ENCODE measurements at places on chromosomes 2 and 18.

- no peak for DNase-seq
These were observed 65.5 kb downstream of the KCNE4 start for GRCh38 chr2:223117533-223117932.

GRCh38 chr2:150140777-150141176, 346.7 kb downstream of the RND3 start:
- no peak for DNase-seq

DNA sequence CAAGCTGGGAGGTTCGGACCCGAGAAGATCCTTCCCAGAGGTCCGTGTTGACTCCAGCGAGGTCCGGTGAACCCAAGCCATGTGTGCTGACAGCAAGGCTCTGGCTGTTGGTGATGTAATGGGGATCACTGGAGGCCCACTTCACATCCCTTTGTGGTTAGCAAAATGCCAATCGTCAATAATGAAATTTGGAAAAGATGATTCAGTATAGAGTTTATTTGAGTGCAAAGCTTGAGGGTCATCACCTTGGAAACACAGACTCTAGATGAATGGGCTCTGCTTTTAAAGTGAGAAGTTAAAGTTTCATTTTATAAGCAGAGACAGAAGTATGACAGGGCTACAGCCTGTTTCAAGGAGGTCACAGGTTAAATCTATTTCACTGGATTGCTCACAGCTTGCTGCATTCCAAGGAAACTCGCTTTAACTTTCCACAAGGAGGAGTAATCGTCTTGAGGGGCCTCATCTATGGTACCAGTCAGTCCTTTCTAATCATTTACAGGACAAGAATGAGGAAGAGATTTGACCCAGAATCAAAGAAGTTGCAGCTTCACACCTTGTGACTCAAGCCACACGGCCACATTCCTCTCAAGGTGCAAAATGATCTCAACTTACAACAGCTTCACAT, 140.5 kb downstream of the TPO start:
- peak; percentile 42 for DNase-seq

DNA sequence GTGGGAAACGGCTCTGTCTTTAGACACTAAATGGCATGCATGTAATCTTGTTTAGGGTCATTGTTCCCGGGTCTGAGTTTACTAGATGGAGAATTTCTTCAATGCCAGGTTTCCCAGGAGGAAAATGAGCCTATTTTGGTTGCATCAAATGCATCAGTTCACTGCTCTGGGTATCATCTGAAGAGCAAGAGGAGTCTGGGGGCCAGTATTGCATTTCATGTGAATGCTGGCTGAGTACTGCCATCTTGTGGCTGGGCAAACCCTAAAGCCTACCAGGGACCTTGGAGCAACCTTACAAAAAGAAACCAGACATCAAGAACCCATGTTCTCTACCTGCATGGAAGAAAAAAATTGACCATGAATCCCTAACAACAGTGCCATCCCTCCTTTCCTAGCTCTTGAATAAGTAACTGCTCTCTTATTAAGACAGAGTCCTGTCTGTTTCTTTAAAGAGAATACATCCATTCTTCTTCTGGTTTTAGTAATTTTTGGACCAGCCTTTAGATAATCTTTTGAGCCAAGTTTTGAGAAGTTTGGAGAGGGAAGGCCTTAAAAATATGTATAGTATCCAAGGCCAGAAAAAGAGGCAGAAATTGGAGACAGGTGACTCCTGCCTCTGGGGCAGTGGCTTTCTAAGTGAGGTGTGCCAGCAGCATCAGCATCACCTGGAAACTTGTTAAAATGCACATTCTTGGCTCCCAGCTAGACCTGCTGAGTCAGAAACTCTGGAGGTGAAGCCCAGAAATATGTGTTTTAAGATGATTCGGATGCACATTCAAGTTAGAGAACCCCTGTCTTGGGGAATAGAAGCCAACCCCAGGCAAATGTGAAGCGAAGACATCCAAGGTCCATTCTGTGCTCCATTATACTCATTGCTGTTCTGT, 261.0 kb upstream of the CXCR4 start:
- peak; percentile 86 for DNase-seq

DNA sequence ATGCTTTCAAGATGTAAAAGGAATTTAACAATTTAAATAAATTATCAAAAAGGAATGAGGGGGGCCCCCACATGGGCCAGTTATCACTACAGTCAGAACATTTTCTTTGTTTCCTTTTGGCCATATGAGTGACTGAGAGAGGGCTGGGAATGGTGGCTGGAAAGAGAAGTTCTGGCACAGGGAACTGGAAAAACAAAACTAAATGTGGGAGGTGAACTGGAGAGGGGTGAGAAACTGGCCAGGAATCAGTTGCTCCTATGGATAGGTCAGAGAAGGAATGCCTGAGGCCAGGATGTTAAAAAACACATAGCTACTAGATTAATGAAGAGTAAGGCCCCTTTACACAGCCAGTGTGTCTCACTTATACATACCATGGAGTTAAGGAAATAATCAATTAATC, 121.0 kb downstream of the RBMS1 start:
- no peak for DNase-seq

- DNase-seq = no peak
These were observed 81.6 kb downstream of the HS6ST1 start for GRCh38 chr2:128237081-128237534.

- no peak for DNase-seq
These were observed 65.5 kb downstream of the CABLES1 start for GRCh38 chr18:23200756-23201155.

GRCh38 chr2:189506514-189506976, 65.3 kb downstream of the WDR75 start:
- DNase-seq = no peak

GRCh38 chr18:37524139-37524497, 41.5 kb downstream of the CELF4 start:
- DNase-seq = no peak

DNA sequence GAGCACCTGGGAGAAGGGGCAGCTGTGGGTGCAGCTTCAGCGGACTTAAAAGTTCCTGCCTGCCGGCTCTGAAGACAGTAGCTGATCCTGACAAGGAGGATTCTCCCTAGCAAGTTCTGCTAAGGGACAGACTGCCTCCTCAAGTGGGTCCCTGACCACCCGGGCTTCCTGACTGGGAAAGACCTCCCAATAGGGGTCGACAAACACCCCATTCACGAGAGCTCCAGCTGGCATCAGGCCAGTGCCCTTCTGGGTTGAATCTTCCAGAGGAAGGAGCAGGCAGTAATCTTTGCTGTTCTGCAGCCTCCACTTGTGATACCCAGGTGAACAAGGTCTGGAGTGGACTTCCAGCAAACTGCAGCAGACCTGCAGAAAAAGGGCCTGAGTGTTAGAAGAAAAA, 632.9 kb downstream of the CCDC85A start:
- DNase-seq = no peak

DNA sequence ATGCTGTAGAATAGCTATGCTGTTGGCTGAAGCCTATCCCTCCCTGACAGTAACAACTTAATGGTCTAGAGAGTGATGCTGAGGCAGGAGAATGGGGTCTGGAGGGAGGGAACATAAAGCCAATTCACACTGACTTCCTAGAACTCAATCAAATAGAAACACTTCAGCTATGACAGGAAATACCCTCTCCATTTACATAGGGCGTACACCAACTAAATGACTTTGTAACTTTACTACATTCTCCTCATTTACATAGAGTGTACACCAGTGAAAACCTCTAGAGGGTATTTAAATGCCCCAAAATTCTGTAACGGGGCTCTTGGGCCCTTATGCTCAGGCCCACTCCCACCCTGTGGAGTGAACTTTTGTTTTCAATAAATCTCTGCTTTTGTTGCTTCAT, 41.5 kb downstream of the YPEL5 start:
- DNase-seq = no peak

- DNase-seq = no peak
These were observed 52.6 kb upstream of the RAB27B start for GRCh38 chr18:54775686-54776085.

- no peak for DNase-seq
These were observed 391.1 kb downstream of the TNS1 start for GRCh38 chr2:217611626-217612127.

- DNase-seq = no peak
These were observed 8.9 kb upstream of the PDE1A start for GRCh38 chr2:182435754-182436153.

DNA sequence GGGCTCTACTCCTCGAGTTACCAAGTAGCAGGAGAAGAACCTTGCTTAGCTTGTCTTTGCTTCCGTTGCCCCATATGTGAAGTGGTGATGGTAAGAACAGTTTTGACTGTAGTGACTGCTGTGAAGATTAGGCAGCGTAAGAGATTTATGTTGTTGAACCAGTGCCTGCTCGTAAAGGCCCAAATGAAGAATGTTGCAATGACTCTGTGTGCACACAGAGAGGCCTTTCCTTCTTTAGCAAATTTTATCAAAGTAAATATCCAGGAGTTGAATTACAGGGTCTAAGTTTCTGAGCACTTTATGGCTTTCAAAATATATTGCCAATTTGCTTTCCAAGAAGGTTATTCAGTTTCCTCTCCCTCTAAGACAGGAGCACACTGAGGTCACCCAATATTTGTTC, 14.5 kb downstream of the NTSR2 start:
- DNase-seq = no peak

GRCh38 chr2:216503159-216503629, 4.5 kb downstream of the RPL37A start:
- no peak for DNase-seq

GRCh38 chr18:69992776-69993175, 45.1 kb upstream of the CD226 start:
- DNase-seq = no peak

DNA sequence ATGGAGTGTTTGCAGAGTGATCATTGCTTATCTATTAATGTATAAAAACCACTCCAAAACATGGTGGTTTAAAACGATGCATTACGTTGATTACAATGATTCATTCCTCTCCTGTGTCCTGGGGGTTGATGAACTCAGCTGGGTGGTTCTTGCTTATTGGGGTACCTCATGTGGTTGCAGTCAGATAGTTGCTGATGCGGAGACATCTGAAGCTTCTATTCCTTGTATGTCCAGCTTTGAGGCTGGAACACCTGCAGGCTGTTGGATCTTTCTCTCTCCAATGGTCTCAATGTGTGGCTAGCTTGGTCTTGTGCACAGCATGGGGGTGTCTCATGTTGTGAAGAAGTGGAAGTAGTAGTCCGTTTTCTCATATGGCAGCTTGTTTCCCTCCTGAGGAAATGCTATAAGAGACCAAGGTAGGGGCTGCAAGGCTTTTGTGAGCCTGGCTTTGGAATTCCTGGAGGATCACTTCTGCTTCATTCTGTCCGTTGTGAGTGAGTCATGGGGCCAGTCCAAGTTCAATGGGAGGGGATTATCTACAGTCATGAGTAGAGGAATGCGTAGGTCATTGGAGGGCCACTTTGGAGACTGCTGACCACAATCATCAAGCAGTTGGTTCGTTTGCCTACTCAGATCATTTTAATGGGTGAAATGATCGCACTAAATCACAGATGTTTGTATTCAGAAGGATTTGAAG, 601.0 kb downstream of the SLC4A3 start:
- no peak for DNase-seq

DNA sequence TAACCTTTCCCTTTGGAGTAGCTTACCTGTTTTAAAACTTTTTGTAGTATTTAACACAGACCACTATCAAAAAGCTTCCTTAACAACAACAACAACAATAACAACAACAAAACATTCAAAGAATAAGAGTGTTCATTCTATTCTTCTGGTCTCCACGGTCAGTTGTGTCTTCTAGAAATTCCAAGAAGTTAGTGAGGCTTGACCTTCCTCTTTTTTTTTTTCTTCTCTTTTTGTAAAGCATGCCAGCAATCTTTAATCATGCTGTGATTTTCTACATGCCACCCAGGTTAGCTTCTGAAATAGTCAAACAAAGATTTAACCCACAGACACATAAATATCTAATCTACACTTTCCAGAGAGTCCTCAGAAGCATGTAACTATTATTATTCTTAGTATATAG, 28.4 kb upstream of the KLHL14 start:
- DNase-seq = no peak

GRCh38 chr2:180656455-180656847, 324.0 kb upstream of the UBE2E3 start:
- DNase-seq = no peak

DNA sequence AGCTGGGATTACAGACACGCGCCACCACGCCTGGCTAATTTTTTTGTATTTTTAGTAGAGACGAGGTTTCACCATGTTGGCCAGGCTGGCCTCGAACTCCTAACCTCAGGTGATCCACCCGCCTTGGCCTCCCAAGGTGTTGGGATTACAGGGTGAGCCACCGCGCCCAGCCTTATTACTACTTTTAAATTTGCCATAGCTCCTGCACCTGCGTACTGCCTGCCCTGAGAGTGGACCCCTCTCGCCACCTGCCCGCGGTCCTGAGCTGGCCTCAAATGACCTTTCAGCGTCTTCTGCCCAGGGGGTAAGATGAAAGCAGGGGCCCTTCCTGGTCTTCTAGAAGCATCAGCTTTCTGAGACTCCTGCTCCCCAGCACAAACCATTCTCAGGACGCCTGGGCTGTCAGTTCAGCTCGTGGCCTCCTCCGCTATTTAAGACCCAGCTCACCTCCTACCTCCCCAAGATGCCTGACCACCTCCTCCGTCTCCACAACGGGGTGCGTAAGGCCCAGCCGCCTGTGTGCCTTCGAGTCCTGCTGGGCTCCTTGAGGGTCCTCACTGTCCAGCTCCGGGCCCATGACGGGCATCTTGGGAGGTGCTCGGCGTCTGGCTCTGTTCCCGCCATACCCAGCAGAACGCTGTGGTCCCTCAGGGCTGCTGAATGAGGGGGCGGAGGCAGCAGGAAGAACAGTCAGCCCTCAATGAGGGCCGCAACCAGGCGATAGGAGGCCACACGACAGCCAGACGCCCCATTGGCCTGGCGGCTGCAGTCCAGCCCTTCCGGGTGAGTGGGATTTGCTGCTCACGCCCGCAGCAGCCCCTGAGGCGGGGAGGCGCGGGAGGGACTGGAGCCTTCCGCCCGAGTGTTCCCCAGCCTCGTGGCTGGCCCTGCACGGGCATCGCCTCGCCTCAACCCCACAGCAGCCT, 266.6 kb downstream of the TFCP2L1 start:
- DNase-seq = no peak

DNA sequence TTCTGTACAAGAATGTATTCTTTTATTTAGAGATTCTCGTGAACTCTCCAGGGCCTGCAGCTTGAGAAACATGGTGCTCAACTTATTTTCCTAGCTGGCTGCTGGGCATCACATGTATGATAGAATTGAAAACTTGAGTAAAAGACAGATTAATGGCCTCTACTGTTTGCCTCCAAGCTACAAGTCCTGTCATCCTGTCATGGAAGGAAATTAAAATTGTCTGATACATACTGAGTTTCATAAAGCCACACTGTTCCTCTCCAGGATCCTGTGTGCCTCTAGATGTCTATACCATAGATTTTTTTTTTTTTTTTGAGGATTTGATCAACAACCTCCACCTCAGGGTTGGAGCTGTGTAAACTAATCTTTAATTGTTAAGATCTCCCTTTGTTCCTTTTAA, 38.5 kb downstream of the UPP2 start:
- no peak for DNase-seq
